Skeletal muscle cell (primary cell): ENCODE measurements at places on chromosomes 12 and 14.

- DNase-seq = no peak
Measured at GRCh38 chr12:88113871-88114270, 28.0 kb downstream of the CEP290 start.

DNA sequence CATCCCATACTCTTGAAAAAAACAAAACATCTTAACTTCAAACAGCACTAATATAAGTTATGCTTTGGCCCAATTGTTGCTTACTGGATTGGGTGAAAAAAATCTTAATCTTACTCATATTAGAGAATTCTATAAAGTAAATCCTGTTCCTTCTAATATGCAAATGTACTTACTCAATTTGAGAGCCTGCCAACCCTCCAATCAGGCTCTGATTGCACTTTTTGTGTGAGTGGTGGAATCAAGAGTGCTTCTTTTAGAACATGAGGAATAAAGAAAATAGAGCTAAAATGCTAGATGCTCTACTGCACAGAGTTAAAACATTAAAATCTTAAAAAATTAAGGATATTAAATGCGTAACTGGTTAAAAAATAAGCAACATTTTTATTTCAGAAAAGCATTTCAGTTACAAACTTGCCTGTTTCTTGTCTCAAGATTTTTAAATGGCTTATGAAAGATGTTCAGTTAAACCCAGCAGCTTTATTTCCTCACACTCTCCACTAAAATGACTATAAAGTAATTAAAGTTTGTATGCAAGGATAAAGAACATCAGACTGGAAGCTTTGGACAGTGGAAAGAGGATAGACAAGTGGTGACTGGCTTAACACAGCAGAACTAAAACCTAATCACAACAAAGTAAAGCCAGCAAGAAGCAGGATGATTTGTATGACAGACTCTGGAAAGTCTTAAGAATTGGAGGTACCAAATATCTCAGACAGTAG lies 177.5 kb downstream of the SLC2A13 start:
- no peak for DNase-seq

- DNase-seq = no peak
Measured at GRCh38 chr14:100546051-100546443, 41.2 kb downstream of the BEGAIN start.

GRCh38 chr12:110796952-110797351 lies 49.8 kb upstream of the CCDC63 start:
- DNase-seq = no peak

DNA sequence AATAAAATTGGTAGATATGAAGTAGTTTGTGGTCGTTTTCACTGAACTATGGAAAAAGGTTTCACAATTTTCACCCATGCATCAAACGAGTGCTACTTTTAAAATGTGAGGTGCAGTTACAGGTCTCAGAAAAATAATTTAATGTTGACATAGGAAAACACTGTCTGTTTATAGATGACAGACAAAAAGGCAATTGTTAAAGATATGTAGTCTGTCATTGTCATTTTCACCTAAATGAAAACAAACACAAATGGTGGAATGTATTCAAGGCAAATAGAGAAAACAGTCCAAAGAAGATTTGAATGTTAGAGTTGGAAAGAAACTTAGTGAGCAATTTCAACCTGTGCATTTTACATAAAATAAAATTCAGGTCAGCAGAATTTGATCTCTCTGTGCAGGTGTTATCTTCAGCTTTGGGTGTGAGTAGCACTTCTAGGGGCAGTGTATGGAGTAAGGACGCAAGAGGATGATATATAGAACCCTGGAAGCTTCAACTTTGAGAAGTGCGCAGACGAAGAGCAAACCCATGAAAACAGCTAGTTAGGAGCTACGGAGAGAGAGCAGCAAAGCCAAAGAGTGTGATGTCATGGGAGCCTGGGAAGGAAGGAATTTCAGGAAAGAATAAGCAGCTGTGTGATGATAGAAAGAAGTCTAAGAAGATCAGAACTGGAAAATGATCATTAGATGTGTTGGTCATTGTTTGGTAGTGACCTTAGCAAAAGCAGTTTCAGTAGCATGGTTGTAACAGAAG lies 6.2 kb downstream of the RERG start:
- DNase-seq = no peak

DNA sequence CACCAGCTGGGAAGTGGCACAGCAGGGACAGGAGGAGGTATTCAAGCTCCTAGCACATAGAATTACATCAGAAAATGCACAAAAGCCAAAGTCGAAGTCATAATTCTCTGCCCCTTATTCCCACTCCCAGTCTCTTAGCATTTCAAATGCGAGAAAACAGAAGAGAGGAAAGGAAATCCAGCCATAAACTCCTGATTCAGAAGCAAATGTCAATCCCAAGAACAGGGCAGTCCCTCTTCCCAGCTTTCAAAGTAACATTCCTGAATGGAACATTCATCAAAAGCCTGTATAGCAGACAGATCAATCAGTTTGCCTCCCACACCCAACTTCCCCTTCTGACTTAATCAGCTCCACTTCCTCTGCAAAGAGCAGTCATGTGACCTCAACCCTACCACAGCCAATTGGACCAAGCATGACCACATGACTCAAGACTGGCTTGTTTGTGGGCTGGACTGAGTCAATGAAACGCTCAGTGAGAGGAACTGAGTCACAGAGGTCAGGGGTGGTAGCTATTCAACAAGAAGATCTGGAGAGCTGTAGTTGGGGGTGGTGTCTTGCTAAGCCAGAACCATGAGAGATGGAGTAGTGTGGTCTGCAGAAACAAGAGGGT lies 41.4 kb upstream of the TUNAR start:
- DNase-seq = no peak

- DNase-seq = no peak
Measured at GRCh38 chr12:32569259-32569658, 109.8 kb upstream of the DNM1L start.
